ENCODE measurements at places on chromosomes 2 and 18.

- DNase-seq, result no peak
Measured at GRCh38 chr2:11393711-11394236, 49.3 kb upstream of the ROCK2 start.

GRCh38 chr2:118145207-118145606, 56.9 kb downstream of the INSIG2 start:
- DNase-seq, result no peak

- no peak for DNase-seq
Measured at GRCh38 chr18:59898609-59899297, 1.0 kb upstream of the PMAIP1 start.

DNA sequence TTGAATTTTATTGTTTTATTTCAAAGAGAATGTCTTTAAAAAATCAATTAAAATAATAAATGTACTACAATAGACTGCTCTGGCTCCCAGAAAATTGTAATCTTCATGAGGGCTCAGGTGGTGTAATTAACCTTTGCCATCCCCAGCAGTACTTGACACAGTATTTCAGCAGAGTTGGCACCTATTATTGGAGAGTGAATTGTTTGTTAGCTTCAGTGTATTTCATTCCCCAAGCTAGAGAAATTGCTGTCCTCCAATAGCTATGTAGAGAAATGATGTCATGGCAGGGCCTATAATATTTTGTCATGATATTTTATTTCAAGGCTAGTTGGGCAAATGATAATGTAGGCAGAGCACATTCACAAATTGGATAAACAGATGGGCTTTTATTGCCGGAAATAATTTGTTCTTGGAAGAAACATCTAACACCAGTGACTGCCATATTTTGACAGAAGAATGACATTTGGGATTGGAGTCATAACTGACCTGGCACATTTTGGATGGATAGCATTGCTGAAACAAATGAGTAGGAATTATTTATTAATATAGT, 712.0 kb upstream of the NXPH2 start:
- no peak for DNase-seq

- no peak for DNase-seq
Measured at GRCh38 chr2:197445746-197446145, 7.6 kb upstream of the COQ10B start.

DNA sequence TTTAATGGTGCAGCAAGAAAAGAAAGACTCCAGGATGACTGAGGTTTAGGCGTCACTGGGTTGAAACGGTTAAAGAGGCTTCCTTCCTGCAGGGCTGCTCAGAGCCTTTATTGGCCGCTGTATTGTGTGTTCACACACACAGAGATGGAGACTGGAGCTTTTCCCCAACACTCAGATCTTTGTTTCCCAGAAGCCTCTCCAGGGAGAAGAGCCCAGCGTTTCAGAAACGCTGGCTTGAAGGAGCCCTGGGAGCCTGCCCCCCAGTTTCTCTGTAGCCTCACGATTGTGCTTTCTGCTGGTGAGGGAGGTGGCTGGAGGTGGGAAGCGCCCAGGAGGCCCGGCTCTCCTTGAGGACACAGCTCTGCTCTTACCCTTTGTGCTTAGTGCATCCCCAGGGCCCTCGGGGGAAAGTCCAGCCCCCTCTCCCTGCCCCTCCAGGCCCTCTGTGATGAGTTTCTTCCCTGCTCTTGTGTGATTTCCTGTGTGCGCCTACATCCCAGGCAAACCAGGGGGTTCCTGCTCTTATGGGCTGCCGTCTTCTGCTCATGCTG, 37.1 kb downstream of the RRM2 start:
- no peak for DNase-seq

DNA sequence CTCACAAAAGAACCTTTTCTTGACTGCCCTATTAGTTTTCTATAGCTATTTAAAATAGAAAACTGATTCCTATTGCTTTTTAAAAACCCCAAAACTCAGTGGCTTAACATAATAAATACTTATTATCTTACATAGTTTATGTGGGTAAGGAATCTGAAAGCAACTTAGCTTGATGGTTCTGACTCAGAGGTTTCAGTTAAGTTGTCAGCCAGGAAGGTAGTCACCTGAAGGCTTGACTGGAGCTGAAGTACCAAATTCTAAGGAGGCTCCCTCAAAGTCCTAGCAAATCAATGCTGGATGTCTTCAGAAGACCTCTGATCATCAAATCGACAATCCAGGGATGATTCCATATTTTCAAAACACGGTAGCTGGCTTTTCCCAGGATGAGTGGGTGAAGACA, 546.6 kb upstream of the CDH2 start:
- DNase-seq, result no peak

DNA sequence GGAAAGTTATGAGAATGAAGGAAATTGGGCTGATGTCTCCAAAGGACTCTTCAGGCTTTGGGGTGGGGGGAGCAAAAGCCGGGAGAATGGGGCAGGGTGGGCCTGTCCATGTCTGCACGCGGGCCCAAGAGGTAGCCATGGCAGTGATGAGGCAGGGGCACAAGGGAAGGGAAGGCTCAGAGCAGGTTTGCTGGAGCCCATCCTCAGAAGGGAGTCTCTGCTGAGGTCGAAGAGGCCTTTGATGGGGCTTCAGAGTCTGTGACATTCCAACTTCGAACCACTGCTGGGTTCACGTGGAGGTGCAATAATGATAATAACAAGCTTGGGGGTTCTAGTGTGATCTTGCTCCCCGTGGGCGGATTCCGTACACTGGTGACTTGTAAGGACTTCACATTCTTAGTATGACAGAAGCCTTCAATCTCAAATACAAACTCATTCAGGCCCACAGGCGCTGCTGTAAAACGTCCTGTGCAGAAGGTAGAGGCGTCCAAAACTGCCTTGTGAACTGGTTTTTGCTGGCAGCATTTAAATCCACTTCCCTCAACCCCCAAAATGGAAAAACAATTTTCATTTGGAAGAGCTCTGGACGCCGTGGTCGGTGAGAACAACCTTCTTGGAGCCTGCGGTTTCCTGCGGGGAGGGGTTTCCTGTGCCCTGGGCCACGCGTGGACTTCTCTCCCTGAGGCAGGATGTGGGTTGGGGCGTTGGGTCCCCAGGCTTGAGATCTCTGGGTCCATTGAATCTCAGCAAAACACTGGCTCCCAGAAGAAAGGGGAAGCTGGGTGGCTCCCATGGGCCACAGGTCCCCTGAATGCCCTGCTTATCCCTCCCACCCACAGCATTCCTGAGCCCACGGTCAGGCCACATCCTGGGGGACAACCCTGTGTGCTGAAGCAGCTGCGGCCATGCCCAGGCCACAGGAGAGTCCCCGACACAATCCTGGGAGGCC, 151.0 kb downstream of the TPO start:
- DNase-seq, result no peak

- DNase-seq, result no peak
Measured at GRCh38 chr2:122515731-122516290, 760.4 kb downstream of the TSN start.

- DNase-seq, result no peak
Measured at GRCh38 chr2:236155406-236155805, 12.8 kb downstream of the GBX2 start.

DNA sequence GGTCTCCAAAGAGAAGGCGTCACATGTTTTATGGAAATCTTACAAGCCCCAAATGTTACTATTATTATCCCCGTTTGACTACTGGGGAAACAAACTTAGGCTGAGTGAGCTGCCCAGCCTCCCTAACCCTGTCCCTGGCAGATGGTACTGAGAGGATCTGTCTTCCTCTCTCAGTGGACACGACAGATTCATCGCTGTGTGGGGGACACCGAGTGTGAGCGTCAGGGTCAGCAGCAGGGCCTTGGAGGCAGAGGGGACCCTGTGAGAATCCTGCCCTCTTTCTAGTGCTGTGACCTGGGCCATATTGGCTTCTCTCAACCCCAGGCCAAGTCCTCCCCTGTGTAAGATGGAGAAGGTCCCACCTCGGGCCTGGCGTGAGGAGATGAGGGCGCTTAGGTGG, 27.1 kb upstream of the SMAD7 start:
- no peak for DNase-seq

GRCh38 chr18:32455361-32455760, 15.3 kb downstream of the GAREM1 start:
- DNase-seq, result no peak

GRCh38 chr2:168192839-168193616, 54.4 kb downstream of the STK39 start:
- no peak for DNase-seq

- DNase-seq, result no peak
Measured at GRCh38 chr2:155815851-155816250, 516.7 kb downstream of the NR4A2 start.

DNA sequence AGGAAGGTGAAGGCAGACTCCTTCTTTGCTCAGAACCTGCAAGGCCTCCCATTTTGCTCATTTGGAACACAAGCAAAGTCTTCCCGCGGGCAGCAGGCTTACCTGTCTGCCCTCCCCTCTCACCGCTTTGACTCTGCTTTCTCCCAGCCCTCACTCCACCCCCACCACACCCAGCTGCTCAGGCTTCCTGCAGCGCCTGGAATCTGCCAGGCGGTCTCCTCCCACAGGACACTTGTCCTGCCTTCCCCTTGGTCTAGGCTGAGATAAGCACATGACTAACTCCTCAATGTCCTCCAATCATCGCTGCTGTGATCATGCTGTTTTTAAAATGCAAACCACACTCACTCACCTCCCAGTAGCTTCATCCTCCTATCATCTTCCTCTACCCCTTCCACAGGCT, 430.0 kb downstream of the ZNF516 start:
- DNase-seq, result no peak

- no peak for DNase-seq
Measured at GRCh38 chr2:190809876-190810525, 70.6 kb upstream of the GLS start.

DNA sequence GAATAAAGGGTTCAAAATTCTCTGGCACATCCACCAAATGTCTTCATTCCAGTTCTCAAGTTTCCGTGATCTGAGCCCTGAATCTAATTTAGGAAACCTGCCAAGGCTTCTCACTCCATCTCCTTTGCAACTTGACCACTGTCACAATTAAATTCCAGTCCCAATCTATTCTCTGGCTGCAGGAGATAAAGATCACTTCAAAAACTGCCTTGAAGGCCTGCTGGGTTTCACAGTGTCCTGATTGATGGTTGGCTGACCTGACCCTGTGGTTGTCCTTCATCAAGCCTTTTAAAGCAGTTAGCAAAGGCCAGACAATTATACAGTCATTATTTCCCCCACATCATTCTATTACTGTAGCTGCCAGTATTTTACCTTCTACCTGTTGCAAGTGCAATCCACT, 60.3 kb upstream of the DNAJC10 start:
- DNase-seq, result no peak

DNA sequence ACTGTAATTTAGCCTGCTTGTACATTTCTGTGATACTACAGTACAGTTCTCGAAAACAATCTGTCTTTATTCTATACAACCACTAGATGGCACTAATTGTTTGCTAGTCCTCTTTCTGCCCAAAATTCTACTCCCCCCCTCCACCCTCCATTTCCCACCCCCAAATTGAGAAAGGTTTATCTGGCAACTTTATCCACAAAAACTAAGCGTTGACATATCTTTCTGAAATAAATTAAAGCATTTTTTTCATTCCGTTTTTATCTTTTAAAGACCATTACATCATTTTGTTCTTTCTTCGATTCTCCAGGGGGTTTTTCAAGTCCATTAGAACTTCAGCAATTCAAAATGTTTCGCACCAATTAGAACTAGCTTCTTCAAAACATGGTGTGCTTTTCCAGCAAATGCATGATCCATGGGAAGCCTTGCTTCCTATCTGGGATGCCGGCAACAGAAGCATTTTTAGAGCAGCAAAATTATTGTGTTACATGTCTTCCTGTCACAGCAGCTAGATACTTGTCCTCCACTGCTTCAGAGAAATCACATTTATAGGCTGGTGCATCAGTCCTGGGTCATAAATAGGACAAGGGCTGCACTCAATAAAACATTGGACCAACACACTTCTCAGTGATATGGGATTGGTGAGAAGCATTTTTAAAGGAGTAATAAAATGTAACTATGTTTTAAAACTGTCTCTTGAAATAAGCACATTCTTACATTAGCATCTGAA, 241.3 kb downstream of the PAX3 start:
- DNase-seq, result no peak

GRCh38 chr2:111659361-111660333, 224.3 kb downstream of the ANAPC1 start:
- no peak for DNase-seq

DNA sequence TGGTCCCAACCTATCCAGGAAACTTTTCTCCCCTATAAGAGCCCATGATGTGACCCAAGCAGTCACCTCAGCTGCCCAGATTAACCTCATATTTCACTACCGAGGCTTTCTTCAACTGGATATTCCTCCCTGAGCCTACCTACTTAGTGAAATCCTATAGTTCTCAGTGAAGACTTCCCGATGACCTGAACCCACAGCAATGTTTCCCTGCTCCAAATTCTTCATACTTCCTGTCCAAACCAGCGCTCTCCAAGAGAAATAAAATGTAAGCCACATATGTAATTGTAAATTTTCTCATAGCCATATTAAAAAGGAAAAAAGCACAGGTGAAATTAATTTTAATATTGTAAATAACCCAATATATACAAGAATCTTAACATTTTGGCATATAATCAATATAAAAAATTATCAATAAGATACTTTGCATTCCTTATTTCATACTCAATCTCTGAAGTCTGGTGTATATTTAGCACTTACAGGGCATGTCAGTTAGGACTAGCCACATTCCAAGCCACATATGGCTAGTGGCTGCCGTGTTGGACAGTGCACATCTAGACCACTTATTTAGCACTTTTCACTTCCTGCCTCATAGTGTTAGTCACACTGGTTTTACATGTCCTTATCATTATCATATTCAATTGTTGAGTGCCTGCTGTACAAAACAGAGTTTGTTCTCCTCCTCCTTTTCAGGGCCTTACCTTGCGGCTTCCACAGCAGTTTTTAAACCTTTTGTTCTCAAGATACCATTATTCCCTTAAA, 1.9 kb upstream of the STAT4 start:
- no peak for DNase-seq

DNA sequence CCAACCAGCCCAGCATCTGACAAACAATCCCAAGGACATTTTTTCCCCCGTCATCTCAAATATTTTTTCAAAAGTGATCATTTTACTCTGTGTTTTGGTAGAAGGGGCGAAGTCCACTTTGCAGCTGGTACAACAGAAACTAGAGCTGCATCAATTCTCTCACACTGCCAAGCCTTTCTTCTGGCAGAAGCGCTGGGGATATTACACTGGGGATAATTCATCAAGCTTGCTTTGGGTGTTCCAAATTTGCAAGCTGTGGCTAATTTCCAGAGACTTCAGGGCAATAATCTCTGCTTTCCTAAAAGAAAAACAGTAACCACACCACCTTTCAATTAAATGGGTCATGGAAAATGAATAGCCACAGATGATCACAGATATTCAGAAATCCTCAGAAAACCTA, 238.3 kb downstream of the SLC8A1 start:
- DNase-seq, result no peak

Measured in stimulated activated CD8-positive, alpha-beta memory T cell treated with anti-CD3 and anti-CD28 coated beads, Interleukin-7, amount 100 ng/mL, for 1 hour (primary cell).